ENCODE measurements at places on chromosomes 12 and 14.

DNA sequence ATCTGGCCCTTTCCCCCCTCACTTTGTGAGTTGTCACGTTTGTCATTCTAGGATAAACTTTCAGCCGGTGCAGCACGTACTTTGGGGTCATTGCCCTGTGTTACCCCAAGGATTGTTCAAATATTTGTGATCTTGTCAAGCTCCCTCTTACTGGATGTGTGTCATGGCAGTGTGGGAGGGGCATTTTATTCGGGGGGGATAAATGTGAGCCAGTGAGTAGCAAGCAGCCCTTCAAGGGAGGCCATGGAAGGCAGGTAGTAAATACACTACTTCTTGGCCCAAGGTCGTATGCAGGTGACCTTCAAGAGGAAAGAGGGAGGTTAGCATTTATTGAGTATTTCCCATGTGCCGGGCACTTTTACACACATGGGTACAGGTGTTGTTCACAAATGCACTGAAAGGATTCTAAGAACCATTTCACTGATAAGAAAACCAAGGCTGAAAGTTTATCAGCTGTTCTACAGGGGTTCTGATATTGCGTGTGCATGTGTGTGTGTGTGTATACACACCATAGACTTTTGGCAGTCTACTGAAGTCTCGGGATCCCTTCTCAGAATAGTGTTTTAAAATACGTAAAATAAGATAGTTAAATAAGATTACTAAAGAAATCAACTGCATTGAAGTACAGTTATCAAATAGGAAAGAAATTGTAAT is 410.3 kb upstream of the TBX3 start:
- DNase-seq, result no peak

DNA sequence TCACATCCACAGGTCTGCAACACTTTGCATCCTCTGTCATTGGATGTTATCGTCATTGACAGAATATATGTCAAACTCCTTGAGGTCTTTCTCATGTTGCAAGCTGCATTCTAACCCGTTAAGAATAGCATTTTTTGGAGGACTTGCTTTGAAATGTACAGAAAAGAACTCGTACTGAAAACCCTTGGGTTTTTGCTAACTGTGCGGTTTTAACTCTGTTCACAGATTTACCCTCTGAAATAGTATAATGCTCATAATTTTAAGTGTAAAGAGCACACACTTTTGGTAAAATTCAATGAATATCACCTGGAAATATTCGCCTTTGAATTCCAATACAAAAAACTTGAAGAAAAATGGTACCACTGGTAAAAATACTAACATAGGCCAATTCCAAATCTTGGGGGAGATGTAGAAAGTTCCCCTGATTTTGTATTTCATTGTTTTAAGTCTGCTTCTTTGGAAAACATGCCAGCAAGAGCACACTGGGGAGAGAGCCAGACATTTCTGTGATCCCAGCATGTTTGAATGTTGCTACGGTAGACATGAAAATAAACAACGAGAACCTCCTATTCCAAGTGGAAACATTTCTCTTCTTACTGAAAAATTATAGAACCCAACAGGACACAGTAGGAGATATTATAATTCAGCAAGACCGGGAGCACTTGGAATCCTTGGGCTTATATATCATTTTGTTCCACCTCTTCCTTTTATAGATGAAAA is 446.0 kb downstream of the AEBP2 start:
- no peak for DNase-seq

DNA sequence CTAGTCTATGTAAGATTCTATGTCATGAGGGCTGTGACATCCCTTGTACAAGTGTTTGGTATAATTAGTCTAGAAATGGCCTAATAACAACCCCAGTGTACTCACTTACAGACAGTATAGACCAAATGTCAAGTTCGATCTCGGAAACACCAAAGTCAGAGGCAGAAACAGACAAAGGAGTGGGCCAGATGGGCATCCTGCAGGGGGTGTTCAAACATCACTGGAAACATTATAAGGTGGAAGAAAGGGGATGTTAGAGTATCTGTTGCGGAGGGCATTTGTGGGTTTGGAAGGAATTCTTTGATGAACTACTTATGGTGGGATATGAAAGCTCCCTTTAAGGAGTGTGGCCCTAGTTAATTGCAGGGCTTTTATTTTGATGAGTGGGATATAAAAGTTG is 134.6 kb downstream of the ESR2 start:
- no peak for DNase-seq

- no peak for DNase-seq
Observed at GRCh38 chr12:84950971-84951546, 38.5 kb upstream of the SLC6A15 start.

DNA sequence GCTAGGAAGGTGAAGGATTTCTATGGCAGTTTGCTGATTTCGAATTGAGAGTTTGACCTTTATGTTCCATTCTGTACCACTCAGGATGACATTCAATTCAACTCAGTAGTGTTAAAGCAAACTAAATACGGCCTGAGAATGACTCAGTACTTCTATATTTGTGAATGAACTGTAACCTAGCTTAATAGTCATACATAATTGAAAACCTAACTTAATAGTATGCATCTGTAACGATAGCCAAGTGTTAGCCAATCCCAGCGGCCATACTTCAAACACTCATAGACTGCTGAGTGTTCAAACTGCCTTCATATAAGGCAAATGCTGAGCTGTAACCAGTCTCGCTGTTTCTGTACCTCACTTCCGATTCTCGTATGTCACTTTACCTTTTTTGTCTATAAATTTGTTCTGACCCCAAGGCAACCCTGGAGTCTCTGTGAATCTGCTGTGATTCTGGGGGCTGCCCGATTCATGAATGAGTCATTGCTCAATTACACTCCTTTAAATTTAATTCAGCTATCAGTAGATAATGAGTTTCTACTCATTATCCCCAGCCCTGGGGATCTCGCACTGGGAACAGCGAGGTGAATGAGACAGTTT is 98.5 kb upstream of the SLC24A4 start:
- DNase-seq, result no peak

DNA sequence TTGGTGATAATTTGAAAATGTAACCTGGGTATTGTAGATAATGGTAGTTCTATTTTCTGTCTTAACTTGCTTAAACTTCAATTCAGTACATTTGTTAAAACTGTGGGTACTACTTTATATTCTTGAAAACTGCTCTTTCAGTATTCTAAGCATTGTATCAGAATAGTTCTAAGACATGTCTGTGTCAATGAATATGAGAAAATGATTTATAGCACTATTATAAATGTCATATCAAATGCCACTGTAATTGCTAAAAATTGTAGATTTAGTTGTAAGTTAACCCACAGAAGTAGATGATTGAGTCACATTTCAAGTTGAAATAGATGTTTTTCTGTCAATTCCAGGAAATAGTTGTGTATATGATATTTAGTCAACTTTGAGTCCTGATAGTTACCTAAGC is 2.4 kb downstream of the NAA30 start:
- DNase-seq, result no peak

- no peak for DNase-seq
Observed at GRCh38 chr12:125540580-125541204, 475.5 kb downstream of the AACS start.

GRCh38 chr12:1566449-1567135 is 27.8 kb downstream of the FBXL14 start:
- no peak for DNase-seq

DNA sequence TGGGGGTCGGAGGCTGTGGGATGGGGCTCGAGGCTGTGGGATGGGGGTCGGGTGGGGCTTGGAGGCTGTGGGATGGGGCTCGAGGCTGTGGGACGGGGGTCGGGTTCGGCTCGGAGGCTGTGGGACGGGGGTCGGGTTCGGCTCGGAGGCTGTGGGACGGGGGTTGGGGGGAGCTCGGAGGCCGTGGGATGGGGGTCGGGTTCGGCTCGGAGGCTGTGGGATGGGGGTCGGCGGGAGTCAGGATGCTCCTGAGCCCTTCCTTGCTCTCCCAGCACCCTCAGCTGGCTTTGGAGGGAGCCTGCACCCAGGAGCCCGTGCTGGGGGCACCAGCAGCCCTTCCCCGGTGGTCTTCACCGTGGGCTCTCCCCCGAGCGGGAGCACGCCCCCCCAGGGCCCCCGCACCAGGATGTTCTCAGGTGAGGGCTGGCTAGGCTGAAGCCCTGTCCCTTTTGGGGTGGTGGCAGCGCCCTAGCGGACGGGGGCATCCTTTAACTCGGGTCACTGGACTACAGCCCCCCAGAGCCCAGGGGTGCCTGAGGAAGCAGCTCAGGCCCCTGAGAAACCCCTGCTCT is 11.9 kb upstream of the PUS1 start:
- DNase-seq, result no peak

GRCh38 chr12:130201037-130201436 is 38.8 kb downstream of the FZD10 start:
- no peak for DNase-seq

DNA sequence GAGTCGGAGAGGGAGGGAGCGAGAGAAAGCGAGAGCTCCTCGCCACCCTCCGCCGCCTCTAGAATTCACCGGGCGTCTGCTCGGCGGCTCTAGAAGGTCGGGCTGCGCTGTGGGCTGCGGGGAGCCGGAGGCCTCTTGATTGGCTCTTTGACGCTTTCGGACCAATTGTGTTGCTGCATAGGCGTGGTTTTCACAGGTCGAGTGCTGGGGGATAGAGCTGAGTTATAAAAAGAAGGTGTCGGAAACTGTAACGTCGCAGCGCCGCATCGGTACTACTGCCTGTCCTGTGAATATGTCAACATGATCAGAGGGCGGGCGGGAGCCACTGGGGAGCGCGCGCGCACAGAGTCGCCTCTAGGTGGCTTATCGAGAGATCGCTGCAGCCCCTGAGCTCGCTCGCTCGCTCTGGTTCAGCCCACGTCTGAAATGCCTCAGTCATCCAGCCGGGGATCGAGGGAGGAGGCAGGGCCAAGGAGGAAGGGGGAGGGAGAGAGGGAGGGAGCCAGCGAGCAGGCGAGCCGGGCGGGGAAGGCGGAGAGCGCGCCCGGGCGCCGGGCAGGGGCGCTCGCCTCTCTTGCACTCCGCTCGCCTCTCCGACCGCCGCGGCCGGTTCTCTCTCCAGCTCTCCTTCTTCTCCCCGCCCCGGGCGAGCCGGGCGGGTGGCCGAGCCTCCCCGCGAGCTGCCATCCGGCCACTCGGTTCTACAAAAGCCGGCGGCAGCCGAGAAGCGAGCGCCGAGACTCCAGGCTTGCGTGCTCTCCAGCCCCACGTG is at the start of gene TBX3:
TBX3 (minus strand) TSS at position 78 of the 772 bp plus-strand sequence. CDS start 975 bp downstream, outside the sequence.
- peak; percentile 57 for DNase-seq

- peak; percentile 87 for DNase-seq
Observed at GRCh38 chr14:75549169-75549568, 26.9 kb downstream of the BATF start.

GRCh38 chr14:78152201-78153063 is 17.7 kb upstream of the NRXN3 start:
- no peak for DNase-seq

GRCh38 chr12:10331642-10332239 is 24.1 kb downstream of the KLRD1 start:
- peak; percentile 23 for DNase-seq

DNA sequence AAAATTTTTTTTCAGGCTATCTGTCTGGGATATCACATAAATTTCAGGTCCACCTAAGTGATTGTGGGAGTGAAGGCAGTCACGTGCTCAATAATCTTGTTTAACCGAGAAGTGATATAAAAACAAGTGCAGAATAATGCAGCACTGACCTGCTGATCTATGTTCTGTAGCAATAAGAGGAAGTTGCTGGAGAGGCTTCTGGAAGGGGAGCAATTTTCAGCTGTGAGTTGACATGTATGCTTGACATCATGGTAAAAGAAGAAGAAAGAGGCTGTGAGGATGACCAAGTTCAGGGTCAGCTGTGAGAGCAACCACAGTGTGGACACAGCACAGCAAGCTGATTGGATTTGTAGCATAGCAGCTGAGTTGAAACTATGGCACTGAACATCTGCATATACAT is 172.0 kb upstream of the PELI2 start:
- peak; percentile 29 for DNase-seq

GRCh38 chr14:92783813-92784431 is 10.2 kb upstream of the GOLGA5 start:
- peak; percentile 71 for DNase-seq

GRCh38 chr12:107668320-107669098 is 17.1 kb upstream of the PWP1 start:
- no peak for DNase-seq

GRCh38 chr14:94029265-94029664 is 3.1 kb downstream of the OTUB2 start:
- peak; percentile 72 for DNase-seq

- DNase-seq, result peak; percentile 65
Observed at GRCh38 chr14:68703093-68703492, 89.8 kb downstream of the ZFP36L1 start.

DNA sequence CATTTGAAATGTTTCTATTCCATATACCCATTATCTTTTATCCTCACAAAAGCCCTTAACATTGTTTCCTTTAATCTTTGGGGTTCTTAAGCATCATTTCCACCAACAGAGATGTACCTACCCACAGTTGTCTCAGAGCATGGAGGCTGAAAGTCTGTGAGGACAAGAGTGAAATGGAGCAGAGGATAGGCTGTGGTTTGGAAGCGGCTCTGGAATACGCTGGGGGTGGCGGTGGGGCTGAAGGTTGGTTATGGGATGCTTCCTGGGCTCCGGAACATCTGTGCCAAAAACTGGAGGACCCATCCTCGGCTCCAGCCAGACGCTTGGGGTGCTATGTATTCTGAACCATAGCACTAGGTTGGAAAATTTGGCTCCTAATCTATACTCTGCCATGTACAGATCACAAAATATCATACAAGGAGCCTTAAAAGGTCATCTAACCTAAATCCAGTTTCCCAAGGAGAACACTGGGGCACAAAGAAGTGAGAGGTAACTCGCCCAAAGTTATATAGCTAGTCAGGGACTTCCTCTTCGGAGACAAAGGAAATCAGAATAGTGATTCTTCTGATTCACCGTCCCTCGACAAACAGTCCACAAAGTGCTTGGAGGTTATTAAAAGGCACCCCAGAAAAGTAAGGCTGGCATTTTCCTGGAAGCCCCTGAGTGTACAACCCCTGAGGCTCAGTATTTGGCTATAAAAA is 2.5 kb downstream of the PPP1R3E start:
- DNase-seq, result peak; percentile 39

DNA sequence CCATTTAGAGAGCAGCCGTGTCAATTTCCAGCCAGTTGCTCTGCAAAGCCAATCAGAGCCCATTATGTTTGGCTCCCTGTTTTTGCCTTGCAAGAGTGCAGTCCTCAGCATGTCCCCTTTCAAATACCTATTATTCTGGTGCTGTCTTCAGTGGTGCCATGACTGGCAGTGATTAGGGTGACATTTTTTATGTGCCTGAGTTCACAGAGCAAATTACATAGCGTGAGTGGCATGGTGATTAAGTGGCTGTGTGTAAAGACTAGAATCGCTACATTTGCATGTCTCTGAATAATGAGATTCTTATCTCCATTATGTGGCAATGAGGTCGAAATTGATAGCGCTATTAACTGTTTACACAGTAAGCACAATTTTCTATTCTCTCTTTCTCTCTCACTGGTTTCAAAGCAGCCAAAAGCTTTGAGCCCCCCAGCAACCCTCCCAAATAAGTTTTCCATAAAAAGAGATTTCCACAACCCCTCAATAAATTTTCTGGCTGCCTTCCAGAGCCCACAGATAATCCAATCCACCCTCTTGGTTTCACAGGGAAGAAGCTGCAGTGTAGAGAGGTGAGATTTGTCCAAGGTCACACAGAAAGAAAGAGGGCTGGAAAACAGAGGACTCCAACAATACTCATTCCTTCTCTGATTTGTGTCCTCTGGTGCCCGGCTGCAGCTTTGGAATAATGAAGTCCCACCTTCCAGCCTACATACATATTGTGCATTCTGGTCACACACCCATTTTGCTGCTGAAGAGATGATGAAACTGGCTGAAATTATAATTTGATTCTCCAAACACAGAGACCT is 58.8 kb upstream of the NUDT4 start:
- no peak for DNase-seq

All from inflammatory macrophage treated with lipopolysaccharide for 1 hour (primary cell).